ENCODE measurements at places on chromosomes 1 and 21.

DNA sequence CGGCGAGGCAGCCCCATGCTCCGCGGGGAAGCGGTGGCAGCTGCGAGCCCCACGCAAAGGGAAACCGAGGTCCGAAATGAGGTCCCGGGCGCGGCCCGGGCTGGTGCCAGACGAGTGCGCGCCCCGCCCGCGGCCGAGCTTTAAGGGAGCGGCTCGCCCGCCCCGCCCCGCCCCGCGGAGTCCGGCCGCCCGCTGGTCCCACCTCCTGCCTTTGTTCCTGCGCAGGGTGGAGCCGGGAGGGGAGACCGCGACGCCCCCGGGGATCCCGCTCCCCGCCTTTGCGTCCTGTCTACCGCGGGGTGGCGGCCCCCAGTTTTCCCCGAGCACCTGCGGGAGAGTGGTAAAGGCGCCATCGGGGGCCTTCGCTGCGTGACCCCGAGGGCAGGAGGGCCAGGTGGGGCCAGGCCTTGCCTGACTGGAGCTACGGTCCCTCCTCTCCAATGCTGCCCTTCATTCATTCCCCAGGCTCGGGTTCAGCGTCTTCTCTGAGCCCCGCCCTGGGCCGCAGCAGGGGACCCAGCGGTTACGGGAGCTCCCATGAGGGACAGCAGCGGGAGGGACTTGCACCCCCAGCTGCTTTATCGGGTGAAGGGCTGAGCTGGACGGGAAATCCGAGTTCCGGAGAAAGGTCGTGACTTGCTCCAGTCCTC is at the start of gene HES2:
Gene HES2, minus strand, starts transcription at position 116 of the 650 bp plus-strand sequence. Its CDS starts 99 bp downstream, at position 17.
- no peak for DNase-seq

GRCh38 chr1:186178426-186179043 is 196.5 kb downstream of the TPR start:
- no peak for DNase-seq

GRCh38 chr1:20634594-20635084 is 1.4 kb downstream of the PINK1 start:
- no peak for DNase-seq

- DNase-seq = no peak
Observed at GRCh38 chr1:228849011-228849541, 113.8 kb downstream of the RHOU start.

DNA sequence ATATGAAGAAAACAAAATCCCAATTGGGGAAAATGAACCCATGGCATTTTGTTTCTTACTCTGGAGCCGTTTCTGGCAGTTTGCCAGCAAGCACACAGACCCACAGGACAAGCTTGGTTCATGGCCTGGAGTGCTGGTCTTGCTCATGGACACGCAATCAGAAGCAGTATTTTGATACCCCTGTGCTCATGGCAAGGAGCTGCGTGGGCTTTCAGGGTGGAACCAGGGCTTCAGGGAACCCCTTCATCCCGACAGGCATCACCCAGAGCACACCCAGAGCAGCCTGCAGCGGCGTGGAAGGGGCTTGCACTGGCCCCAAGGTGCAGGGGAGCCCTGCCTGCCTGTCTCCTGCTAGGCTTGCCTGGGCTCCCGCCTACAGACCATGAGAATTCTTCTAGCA is 45.4 kb upstream of the PCBP3 start:
- DNase-seq = no peak

DNA sequence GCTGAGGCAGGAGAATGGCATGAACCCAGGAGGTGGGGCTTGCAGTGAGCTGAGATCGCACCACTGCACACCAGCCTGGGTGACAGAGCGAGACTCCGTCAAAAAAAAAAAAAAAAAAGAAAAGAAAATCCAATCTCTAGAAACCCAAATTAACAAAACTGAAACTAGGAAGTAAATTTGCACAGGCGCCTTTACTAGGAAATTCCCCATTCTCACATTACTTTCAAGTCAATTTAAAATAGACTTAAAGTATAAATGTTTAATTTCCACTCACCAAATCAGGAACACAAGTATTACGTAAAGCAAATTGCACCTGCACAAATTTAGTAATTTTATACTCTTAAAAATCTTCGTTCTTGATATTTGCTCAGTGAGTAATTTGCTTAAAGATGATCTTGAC is 67.8 kb upstream of the BCAR3 start:
- DNase-seq = no peak

GRCh38 chr1:66168948-66169671 is 364.8 kb upstream of the SGIP1 start:
- no peak for DNase-seq
